ENCODE measurements at places on chromosomes 6 and 20. TPM values are rescaled to one million over a fixed set of nuclear protein-coding genes. Genes with fewer than 3 reads are reported as not detected.

- H3K27me3 ChIP-seq, result no peaks in the 10 kb centered on the region
- H3K4me3 ChIP-seq, result no peak overlapping the region
- no peak for DNase-seq
Observed at GRCh38 chr6:48552905-48553304, 441.9 kb upstream of the PTCHD4 start.

RPRD1B gene
- total RNA-seq, result 68.2 TPM

ZC3H12D gene
- total RNA-seq, result 92.0 TPM

GRCh38 chr6:161415302-161415855 lies 141.5 kb upstream of the AGPAT4 start:
- no peak overlapping the region for H3K27ac ChIP-seq
- H3K4me1 ChIP-seq, result no peaks in the 10 kb centered on the region
- H3K4me3 ChIP-seq, result no peak overlapping the region
- no peaks in the 10 kb centered on the region for H3K36me3 ChIP-seq
- no peak for DNase-seq

DNA sequence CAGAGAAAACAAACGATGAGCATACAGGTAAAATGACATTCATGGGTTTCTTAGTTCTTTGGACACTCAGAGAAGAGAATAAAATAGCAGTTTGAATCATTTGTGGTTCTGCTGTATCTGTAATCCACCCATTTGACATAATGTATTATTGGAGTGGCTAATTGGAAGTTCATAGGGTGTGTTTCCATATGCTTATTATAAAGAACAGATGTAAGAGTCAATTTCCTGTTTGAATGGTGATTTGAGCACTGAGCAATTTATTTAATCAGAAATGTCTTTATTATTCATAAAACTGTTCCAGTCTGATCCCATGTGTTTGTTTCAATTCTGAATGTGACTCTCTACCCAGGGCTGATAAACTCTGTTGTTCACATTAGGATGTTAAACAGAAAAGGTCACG lies 939.1 kb downstream of the KIF16B start:
- no peak overlapping the region for H3K27ac ChIP-seq
- H3K27me3 ChIP-seq, result no peaks in the 10 kb centered on the region
- no peaks in the 10 kb centered on the region for H3K4me1 ChIP-seq
- H3K4me3 ChIP-seq, result no peak overlapping the region

DNA sequence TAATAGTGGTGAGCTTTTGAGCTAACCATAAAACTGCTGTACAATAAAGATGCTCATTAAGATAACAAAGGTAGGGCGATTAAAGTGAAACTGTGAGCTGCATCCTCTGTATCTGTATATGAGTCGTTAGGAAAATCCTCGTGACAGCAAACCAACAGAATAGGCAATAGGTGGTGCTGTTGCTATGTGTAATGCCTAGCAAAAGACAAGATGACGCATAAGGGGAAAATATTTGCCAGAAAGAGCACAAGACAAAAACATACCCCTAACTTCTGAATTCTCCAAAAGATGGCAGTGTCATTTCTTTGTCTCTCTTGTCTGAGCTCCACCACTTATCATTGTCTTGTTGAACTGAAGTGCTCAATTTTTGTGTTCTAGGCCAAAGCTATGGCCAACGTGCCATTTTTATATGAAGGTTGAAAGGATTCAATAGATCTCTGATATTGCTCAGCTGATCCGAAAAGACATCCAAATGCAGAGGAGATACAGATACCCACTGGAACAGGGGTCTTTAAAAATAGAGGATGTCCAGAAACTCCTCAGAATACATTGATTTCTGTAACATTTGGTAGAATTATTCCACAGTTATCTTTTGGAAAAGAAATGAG lies 56.3 kb upstream of the ANKEF1 start:
- H3K4me3 ChIP-seq, result no peak overlapping the region
- no peak overlapping the region for H3K27ac ChIP-seq
- peak; percentile 92 for DNase-seq
- no peaks in the 10 kb centered on the region for H3K27me3 ChIP-seq
- H3K36me3 ChIP-seq, result no peaks in the 10 kb centered on the region

HUS1B gene
- 2.2 TPM for total RNA-seq

DNA sequence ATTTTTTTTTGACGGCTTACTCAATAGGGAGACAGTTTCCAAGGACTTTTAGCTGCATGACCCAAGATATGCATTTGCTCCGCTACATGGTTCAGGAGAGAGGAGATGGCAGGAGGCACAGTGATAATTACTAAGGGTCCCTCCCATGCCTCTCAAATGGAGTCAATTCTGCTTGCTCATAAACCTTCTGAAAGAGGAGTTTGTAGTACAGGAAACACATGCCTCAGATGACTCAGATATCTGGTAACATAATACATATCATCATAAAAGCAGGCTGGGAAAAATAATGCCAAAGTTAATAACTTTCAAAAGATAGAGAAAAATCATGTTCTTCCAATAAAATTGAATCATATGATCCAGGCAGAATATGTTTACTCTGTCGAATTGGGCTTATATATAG lies 97.6 kb upstream of the DEFB112 start:
- H3K4me3 ChIP-seq, result no peak overlapping the region
- no peak overlapping the region for H3K27ac ChIP-seq
- no peak for DNase-seq
- H3K27me3 ChIP-seq, result no peaks in the 10 kb centered on the region

DNA sequence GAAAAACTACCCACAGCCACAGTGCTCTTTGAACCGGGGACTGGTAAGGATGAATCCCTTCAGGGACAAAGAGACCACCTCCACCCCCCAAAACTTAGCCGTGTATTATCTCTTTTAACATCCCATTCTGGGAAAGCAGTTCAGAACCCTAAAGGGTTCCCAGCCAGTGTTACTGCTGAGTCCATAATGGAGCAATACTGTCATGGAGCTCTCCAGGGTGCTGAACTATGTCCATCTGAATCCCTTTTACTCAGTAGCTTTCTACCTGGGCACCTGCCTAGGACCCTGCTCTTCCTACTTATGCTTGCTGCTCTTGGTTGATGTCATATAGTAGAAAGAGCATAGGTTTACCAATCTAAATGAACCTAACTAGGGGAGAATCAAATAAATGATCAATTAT lies 22.3 kb upstream of the SAYSD1 start:
- DNase-seq, result peak; percentile 74
- no peak overlapping the region for H3K4me3 ChIP-seq
- no peaks in the 10 kb centered on the region for H3K27me3 ChIP-seq
- no peak overlapping the region for H3K27ac ChIP-seq
- H3K36me3 ChIP-seq, result no peaks in the 10 kb centered on the region

- H3K4me1 ChIP-seq, result peaks cover 3% of the 10 kb centered on the region
- no peaks in the 10 kb centered on the region for H3K27me3 ChIP-seq
- H3K36me3 ChIP-seq, result no peaks in the 10 kb centered on the region
- no peak for DNase-seq
- H3K27ac ChIP-seq, result no peak overlapping the region
Observed at GRCh38 chr6:28876710-28877109, 47.1 kb downstream of the TRIM27 start.

- no peak overlapping the region for H3K27ac ChIP-seq
- no peaks in the 10 kb centered on the region for H3K36me3 ChIP-seq
- no peak overlapping the region for H3K4me3 ChIP-seq
- H3K27me3 ChIP-seq, result no peaks in the 10 kb centered on the region
- no peak for DNase-seq
- H3K4me1 ChIP-seq, result no peaks in the 10 kb centered on the region
Observed at GRCh38 chr20:53038299-53038698, 66.1 kb downstream of the TSHZ2 start.

All from Karpas-422 (cell line).